ENCODE measurements at places on chromosomes 4 and X.
A peak's percentile ranks its signal among the peaks of the same experiment; 100 is the strongest.

DNA sequence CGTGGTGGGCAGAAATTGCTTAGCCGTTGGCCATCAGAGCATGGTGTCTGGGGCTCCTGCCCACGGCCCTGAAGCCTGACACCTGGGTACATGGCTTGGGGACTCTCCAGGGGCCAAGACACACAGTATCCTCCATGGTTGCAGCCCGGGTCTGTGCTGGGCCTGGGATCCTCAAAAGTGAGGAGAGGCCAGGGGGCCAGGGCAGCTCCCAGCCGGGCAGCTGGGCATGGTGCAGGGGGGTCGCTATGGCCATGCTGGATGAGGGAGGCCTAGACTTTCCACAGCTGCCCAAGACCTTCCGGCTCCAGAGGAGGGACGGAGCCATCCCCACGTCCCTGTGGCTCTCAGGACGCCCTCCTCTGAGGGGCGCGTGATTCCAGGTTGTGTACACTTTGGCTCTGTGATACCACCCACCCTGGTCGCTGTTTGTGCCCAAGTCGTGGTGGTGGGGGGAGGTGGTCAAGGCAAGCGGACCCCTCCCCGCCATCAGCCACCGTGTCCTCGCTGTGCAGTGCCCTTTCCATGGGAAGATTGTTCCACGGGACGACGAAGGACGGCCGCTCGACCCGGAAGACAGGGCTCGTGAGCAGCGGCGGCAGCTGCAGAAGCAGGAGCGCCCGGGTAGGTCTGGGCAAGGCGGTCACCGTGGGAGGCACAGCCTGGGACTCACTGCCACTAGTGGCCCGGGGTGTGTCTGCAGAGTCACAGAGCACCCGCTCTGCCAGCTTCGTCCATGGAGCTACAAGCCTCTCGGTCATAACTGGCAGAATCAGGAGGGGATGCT lies 25.7 kb downstream of the NKX1-1 start:
- DNase-seq, result peak; percentile 71

DNA sequence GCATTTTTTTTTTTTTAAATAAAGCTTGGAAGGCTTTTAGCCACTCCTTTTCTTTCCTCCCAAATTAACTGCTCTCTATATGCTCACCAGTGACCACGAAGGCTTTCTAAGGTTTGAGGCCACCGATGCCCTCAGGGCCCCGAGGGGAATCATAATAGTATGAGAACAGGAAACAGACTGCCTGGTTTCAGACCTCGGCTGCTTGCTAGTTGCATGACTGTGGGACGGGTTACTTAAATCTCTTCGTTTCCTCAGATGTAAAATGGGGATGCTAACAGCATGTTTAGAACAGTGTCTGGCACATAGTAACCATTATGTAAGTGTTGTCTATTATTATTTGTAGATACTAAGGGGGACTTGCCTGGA lies 3.6 kb downstream of the LINC00632 start:
- no peak for DNase-seq

GRCh38 chrX:153533091-153533490 lies 15.6 kb downstream of the ATP2B3 start:
- no peak for DNase-seq

- no peak for DNase-seq
Measured at GRCh38 chr4:1241466-1241935, 7.4 kb downstream of the CTBP1 start.

GRCh38 chr4:74297539-74297938 lies 10.7 kb upstream of the EPGN start:
- DNase-seq, result no peak

GRCh38 chr4:53651156-53651735 lies 60.0 kb upstream of the LNX1 start:
- no peak for DNase-seq

DNA sequence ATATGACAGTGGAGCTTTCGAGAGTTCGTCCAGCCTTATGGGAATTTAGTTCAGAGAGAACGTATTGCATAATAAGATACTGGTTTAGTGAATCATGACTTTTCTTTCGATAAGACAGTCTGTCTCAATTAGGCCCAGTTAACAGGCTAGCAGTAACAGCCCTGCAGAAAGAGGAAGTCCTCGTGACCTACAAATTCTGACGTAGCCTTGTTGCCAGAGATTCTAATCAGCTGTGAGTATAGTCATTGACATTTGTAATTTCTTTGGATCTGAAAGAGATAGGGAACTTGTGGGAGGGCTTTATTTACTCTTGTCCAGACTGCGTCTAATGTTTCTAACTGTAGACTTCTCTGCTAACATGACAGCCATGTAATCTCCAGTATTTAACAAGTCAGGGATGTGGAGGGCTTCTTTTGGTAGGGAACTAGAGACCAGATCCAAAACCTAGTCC lies 15.8 kb downstream of the ART3 start:
- DNase-seq, result peak; percentile 51

DNA sequence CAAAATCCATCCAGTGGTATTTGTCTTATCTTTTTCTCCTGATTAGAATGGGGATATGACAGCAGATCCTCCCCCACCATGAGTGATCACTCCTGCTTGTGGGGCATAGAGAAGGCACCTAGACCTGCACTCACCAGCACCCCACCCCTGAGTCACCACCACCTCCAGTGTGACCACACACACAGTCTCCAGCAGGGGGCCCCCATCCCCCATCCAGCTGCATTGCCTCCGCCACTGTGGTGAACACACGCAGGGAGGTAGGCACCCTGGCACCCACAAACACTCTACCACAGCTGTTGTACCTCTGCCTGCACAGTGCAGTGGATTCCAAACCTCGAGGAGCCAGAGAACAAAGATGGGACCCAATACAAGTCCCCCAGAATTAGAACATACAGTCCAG lies 9.0 kb upstream of the MAGEA8 start:
- DNase-seq, result no peak

DNA sequence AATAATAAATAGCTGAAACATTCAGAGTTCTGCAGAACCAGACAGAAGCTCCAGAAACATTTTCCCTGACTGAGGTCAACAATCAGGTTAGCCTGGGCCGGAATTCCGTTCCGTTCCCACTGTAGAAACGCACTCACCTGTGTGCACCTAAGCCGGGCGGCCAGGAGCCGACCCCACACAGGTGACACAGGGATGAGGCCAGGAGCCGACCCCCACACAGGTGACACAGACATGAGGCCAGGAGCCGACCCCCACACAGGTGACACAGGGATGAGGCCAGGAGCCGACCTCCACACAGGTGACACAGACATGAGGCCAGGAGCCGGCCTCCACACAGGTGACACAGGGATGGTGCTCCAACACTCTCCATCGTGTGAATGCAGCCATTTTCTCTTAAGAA lies 21.9 kb downstream of the FAT1 start:
- no peak for DNase-seq

- no peak for DNase-seq
Measured at GRCh38 chrX:3154386-3154975, 113.2 kb downstream of the ARSF start.

DNA sequence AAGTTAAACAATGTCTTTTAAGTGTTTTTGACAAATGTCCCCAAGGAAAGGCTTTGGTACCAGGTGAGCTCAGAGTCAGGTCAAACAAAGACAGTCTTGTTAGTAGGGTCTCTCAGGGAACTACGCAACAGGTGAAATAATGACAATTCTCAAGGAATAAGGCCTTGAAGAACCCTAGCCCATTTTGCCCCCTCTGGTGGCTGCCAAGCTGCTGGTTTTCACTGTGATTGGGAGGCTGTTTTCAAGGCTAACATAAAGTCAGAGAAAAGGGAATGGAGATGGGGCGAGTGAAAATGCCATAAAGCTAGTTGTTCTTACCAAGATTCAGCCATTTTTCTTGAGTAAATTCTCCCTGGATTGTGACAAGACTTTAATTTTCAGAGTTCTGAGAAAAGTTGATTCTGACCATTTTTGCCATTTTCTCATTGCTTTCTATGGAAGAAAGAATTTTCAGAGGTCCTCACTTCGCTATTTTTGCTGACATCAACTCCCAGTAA lies 58.7 kb downstream of the RWDD4 start:
- no peak for DNase-seq

GRCh38 chr4:156290811-156291210 lies 337.1 kb upstream of the CTSO start:
- no peak for DNase-seq

DNA sequence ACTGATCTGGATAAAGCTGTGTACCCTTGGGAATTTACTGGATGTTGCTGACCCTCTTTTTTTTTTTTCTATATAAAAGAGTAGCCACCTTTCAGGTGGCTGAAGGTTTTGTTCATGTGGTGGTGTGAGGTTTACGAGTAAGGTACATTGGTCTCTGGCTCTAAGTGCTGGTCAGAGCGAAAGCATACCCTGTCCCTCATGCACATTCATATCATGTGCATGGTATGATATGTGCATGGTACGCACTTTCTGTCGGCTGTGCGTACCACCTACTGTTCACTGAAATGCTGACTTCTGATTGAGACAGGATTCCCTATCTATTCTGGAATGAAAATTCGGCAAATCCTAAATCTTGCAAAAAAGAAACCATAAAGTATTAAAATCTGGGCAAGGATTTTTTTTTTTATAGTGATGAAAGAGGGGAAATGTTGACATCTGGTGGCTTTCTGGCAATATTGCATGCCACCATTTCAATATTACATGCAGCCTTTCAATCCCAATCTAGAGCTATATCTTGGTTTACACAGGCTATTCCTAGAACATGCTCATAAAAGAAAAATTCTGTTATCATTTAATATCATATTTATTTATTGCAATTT lies 32.8 kb downstream of the FAM149A start:
- DNase-seq, result no peak

DNA sequence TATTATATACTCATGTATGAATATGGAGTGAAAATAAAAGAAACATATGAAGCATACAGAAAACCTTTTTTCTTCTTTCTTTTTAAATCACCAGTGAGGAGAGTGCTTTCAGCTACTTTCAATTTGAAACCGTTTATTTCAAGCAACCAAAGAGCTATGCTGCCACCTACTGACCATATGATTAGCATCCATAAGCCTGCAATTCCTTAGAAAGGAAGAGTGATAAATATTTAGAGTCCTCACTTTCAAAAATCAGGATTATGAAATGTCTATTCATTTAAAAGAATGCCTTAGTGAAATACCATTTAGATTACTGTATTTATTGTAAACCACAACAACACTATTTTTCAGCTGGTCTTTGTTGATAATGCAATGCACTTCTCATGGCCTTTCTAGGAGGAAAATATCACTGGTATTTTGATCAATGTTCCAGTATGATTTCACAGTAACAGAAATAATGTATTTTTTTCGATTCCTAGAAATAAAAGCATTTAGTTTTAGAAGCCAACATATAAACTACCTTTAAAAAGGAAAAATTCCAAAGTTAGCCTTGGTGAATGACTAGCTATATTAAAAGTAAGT lies 667.6 kb downstream of the PCDH18 start:
- DNase-seq, result no peak

GRCh38 chr4:127015667-127016117 lies 617.1 kb upstream of the INTU start:
- DNase-seq, result no peak

DNA sequence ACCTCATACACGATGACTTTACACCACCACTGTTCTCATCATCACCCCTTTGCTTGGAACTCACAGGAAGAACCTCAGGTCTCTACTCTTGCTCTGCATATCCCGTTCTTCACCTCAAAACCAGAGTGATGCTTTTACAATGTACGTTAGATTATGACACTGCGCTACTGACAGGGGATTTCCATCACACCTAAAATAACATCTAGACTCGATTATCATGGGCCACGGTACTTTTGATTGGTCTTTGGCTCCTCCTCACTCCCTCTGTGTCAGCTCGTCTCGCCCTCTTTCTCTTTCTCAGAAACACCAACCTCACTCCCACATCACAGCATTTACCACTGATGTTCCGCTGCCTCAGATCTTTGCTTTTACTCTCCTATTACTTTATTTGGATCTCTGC lies 172.4 kb downstream of the TLL1 start:
- no peak for DNase-seq

DNA sequence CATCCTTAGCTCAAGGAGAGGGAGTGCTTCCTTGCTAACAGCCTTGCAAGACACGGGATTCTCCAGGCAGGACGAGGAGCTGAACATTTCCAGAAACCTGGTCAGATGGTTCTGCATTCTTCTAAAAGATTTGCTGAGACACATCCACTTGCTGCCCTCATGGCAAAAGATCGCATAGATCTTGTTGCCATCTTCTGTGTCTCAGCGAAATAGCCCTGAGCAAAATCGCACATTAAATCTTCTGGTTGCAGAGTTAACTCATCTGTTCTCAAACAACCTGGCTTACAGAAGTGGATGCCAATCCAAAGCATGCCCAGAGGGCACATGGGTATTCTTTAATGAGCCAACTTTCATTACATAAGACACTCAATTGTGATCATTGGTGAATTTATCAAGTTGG lies 167.5 kb downstream of the PRKX start:
- DNase-seq, result no peak

DNA sequence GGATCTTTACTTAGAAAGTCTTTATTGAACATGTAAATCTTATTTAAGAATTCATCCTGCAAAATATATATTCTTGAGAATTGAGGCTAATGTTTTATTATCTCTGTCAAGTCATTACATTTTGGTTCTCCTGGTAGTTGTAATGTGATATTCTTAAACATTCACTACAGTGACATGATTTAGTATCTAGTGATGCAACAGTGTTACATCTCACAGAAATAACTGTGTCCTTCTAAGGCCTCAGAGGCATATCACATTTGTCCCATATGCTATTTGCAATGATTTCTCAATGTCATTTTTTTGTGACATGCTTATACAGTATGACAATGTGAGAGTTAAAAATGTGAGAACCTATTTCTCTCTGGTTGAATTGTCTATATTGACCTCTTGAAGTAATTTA lies 34.1 kb downstream of the PRRG1 start:
- no peak for DNase-seq

DNA sequence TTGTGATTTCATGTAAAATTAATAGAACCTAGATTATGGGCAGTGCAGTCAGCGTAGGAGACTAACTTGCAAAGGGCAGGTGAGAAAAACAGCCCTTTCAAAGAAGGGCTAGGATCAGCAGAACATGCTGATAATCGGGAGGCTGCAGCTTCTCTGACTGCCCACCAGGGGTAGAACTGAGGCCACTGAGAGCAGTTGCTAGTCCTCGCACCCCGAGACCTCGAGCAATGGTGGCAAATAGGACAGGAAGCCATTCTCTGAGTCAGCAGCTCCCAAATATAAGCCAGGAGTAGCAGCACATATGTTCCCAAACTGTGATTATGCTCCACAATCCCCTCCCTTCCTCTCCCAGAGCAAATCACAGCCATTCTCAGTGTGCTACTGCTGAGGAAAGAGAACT lies 186.5 kb downstream of the MSL3 start:
- DNase-seq, result no peak

DNA sequence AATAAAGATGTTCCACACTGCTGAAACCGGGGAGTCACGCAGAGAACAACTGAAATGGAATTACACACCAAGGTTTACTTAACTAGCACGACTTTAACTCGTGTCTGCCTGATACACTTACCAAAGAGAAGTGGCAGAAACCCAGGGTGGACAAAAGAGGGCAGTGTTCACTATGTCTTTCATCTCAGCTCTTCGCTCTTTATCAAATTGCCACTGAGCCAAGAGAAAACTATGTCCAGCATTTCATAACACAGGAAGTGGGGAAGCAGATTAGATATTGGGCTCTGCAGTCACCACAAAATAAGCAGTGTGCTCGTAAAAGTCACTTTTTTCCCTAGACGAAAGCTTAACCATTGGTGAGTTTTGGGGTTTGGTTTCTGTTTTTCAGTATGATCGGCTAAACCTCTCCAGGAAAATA lies 155.7 kb downstream of the CHIC2 start:
- no peak for DNase-seq
